ENCODE measurements at places on chromosomes 7 and 10.

DNA sequence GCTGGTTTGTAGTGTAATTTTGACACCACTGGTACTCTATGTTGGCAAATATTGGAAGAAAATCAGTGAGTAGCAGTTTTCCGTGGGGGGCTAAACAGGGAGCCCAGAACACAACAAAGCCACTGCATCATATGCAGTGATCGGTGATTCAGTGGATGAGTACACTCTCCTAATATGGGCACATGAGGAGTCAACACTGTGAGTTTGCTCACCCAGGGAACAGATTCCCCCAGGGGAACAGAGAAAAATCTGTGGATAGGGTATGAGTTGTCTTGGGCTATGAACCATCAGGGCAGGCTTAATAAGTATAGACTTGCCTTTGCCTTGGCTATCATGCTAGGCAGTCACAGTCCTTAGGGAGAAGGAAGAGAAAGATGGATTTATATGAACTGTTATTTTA is 227.7 kb upstream of the SEMA3E start:
- peak; percentile 34 for DNase-seq

GRCh38 chr10:77644557-77645243 is 7.1 kb upstream of the KCNMA1 start:
- DNase-seq = no peak

GRCh38 chr10:21281765-21282484 is 243.6 kb downstream of the SKIDA1 start:
- DNase-seq = no peak

DNA sequence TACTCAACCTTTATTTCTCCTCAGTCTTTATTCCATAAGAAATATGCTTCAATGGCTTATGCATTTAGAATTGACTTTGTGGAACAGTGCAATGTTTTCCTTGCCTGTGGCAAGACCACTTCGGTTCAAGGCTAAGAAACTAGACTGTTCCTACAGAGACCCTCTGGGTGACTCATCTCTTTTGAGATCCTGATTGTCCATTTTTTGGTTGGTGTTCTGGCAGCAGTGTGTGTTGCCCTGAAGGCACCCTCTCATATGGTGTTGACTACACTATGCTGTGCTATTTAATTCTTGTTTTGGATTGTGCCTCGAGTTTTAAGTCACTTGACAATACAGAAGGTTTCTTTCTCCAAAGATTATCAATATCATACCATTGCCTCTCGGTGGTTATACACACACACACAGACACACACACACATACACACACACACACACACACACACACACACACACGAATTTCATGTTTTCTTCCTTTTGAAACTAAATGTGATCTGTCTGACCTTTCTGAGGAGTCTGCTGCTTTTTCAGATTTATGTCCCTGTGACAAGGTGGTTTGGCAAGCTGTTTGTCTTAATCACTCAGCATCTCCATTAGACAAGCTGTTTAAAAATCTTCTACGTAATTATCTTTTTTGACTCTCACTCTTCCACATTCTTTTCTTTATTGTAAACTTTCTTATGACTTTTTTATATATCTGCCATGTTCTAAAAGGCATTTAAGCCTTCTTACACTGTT is 187.2 kb downstream of the VTI1A start:
- DNase-seq = peak; percentile 4

DNA sequence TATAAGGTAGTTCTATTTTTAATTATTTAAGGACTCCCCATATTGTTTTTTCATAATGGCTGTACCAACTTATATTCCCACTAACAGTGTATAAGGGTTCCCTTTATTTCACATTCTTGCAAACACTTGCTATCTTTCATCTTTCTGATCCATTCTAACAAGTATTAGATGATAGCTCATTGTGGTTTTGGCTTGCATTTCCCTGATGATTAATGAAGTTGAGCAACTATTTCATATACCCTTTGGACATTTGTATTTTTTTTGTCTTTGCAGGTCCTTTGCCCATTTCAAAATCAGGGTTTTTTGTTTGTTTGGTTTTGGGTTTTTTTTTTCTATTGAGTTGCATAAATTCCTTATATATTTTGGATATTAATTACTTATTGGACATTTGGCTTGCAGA is 107.2 kb downstream of the EPC1 start:
- DNase-seq = peak; percentile 9

GRCh38 chr7:106839511-106839910 is 25.6 kb upstream of the PIK3CG start:
- DNase-seq = no peak

All from myocyte (in vitro differentiated cells).